ENCODE measurements at places on chromosomes 4 and X. TPM values are rescaled to one million over a fixed set of nuclear protein-coding genes. Genes with fewer than 3 reads are reported as not detected.

Gene ADAMTS3
- total RNA-seq, result 20.4 TPM

Gene HPGDS
- total RNA-seq, result 1.2 TPM

Gene CT45A1
- not detected for total RNA-seq

Gene MAGEA2
- not detected for total RNA-seq

Gene OTC
- 0.41 TPM for total RNA-seq

Gene SORCS2
- total RNA-seq, result 4.9 TPM

Gene RAB39B
- total RNA-seq, result 30.6 TPM

Gene OPHN1
- 39.1 TPM for total RNA-seq
